ENCODE measurements at places on chromosomes 7 and 10. TPM values are rescaled to one million over a fixed set of nuclear protein-coding genes. Genes with fewer than 3 reads are reported as not detected.

DNA sequence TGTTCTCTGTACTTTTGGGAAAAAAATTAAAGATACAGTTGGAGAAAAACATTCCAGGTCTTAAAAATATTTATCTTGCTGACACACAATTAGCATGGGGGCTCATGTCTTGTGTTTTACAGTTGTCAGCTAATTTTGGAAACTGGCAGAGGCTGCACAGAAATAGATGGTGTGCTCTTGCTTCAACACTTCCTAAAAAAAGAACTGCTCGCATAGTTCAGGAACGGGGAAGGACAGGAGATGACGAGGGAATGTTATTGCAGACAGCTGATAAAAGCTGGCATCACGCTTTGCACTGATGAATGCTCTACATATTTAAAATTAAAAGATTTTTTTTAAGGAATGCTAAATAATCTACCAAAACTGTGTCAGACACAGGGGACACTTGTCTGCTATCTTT, 103.5 kb upstream of the CELF2 start:
- no peak for DNase-seq

GRCh38 chr10:14439451-14440259, 108.9 kb upstream of the FRMD4A start:
- DNase-seq, result no peak

GRCh38 chr10:69451784-69452251, 553 bp downstream of the TSPAN15 start:
- no peak for DNase-seq

DNA sequence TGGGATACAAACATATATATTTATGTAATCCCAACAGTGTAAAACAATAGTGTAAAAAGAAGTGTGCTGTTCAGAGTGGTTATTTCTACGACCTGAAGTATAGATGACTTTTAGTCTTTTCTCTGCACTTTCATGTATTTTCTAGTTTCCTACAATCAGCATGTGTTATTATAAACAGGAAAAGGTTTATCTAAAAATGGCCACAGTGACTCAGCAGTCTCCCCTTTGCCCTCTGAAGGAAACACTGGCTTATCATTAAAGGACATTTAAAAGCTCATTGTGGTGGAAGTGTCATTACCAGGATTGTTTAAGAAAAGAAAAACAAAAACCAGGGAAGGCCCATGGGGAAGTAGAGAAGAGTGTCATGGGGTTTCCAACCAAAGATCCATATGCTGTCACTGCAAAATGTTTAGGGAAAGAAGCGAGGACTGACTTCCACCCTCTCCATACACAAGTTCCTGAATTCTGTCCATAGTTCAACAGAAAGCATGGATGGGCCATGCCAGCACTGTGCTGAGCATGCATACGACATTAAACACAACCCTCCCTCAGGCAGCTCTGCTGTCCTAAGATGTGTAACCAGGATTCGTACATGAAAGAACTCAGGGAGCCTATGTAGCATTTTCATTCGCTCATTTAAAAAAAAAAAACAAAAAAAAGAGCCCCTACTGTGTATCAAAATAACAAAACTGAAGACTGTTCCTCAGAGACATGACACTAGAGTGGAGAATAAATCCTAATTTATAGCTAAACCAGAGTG, 10.2 kb downstream of the CYREN start:
- no peak for DNase-seq

The TRIM8 gene
- total RNA-seq, result 60.3 TPM

The FAM20C gene
- 0.18 TPM for total RNA-seq

DNA sequence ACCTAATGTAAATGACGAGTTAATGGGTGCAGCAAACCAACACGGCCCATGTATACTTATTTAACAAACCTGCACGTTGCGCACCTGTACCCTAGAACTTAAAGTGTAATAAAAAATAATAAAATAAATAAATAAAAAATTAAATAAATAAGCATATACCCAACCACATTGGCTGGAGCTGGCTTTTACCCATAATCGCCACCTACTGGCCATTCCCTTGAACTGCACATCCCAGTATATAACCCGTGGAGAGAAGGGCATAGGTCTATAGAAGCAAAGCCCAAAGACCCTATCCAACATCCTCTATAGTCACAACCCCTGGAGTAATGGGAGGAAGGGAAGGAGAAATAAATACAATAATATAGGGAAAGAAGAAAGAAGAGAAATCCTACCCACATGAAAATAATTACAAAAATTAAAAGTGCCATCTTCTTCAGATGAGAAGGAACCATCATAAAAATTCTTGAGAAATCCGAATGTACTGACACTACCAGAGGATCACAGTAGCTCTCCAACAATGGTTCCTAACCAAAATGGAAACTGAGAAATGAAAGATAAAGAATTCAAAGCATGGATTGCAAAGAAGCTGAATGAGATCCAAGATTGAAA, 65.6 kb downstream of the TWIST1 start:
- DNase-seq, result no peak

The CREB5 gene
- total RNA-seq, result 0.23 TPM

- peak; percentile 82 for DNase-seq
Observed at GRCh38 chr10:104350127-104350635, 3.5 kb upstream of the CFAP58 start.

DNA sequence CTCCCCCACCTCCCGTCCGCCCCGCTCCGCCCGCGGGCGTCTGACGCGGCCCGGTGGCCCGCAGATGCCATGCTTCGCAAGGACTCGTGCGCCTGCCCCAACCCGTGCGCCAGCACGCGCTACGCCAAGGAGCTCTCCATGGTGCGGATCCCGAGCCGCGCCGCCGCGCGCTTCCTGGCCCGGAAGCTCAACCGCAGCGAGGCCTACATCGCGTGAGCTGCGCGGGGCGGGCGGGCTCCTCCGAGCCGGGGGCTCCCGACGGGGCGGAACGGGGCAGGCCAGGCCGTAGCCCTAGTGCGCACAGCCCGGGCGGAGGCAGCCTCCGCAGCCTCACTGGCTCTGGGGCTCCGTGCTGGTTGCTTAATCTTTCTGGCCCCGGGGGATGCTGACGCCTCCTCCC, 2.8 kb downstream of the ASIC3 start:
- DNase-seq, result peak; percentile 80

DNA sequence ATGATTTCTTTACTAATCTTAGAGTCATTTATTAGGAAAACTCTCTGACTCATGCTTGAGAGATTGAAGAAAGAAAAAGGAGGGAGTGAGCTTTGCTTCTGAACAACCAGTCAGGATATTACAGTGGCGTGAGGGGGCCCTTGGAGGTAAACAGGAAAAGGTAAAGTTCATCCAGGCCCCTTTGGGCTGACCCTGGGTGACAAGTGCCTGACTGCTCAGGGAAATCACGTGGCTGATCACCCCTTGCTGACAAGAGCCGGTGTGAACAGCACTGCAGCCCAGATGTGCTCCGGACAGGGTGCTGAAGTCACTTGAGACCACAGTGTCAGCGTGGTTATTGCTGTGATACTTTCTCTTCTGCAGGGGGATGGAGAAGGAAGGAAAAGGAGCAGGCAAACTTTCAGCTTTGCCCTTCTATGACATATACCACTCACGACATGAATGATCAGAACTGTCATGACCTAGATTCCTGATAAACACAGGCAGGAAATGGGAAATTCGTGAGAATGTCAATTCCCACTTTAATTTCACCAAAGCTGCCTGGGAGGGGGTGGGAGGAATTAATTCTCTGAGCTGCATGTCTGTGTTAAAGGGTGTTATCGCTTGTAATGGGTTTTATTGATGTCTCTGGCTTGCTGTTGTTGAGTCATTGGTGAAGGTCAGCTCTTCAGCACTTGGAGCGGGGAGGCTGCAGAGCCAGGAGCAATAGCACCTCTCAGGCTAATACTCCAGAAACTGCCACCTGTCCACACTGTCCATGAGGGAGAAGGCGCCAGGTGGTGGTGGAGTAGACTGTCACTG, 139.8 kb upstream of the AOAH start:
- DNase-seq, result peak; percentile 35

The DIP2C gene
- 3.9 TPM for total RNA-seq

DNA sequence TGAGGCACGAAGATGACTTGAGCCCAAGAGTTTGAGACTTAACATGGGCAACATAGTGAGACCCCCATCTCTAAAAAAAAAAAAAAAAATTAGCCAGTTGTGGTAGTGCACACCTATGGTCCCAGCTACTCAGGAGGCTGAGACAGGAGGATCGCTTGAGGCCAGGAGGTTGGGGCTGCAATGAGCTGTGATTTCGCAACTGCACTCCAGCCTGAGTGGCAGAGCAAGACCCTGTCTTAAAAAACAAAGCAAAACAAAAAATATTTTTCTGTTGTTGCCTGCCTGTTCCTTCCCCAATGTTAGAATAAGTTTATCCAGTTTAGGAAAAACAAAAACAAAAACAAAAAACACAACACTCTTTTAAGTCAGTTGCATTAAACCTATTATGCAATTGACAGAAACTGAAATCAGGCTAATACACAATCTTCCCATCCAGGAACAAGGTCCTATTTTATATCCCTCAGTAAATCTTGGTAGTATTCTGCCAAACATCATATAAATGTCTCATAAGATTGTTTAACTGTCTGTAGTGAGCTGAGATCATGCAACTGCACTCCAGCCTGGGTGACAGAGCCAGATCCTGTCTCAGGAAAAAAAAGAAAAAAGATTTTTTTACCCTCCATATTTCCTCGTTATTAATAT, 4.9 kb downstream of the PILRA start:
- no peak for DNase-seq

DNA sequence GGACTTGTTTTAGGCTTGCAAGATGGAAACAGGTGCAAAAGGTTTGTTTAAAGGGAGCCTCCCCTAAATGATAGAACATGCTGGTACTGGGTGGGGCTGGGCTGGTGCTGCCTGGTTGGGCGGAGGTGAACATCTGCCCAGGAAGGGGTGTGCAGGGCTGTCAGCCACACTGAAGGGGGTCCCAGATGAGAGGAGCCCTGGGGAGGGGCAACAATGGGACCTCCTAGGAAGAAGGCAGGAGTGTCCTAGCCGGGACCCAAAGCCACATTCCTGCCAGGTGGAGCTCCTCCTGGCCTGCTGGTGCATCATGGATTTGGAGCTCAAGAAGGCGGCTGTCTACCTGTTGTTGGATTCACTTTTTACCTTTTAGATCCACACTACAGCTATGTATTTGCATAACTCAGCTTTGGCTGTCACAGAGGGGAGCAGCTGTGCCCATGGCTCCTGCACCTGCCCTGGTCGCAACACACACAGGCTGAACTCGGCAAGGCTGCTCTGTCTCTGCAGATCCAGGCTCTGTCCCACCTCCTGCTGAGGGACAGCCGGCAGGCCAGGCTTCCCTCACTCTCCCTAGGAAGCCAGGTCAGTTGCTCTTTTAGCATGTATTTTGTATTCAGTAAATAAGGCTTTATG, 59.9 kb downstream of the ADARB2 start:
- no peak for DNase-seq

DNA sequence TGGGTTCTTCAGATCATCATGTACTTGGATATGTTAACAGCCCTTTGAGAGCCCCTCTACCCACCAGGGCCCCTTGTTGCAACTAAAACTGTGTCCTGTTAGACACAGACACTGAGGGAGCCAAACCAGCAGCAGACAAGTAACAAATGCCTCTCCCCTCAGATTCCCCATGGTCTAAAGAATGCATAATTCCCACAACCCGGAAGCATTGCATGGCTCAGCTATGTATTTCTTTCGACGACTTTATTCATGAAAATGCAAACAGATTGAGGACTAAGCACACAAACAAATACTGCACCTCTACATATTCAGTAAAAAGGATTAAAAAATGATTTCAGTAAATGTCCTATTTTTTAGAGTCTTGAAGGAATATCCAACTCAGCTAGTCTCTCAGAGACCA, 70.1 kb upstream of the HECW1 start:
- DNase-seq, result no peak

The ZNF365 gene
- total RNA-seq, result 2.0 TPM

GRCh38 chr10:111200505-111201186, 123.8 kb downstream of the ADRA2A start:
- DNase-seq, result no peak

DNA sequence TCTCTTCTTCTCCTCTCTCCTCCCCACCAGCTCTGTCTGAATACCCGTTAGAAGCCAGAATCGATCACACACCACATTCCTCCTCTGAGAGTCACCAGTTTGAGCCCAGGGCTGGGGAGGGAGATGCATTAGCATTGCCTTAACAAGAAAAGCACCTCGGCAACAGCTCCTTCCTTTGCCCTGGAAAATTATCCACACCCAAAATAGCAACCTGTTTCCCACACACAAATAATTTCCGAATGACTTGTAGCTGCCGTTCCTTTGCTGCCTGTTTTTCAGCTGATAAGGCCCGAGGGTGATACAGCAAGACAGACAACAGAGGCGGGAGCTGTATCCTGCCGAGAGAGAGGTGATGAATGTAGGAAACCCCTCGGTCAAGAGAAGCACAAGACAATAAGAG, 91.3 kb downstream of the CPXM2 start:
- no peak for DNase-seq

DNA sequence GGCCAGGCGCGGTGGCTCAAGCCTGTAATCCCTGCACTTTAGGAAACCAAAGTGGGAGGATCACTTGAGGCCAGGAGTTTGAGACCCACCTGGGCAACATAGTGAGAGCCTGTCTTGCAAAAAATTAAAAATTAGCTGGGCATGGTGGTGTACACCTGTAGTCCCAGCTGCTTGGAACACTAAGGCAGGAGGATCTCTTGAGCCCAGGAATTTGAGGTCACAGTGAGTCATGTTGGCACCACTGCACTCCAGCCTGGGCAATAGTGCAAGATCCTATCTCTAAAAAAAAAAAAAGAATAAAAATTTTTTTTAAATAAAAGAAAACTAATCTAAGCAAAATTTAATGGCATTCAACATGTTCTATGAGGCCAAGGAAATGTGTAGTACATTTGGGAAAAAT, 44.9 kb upstream of the UBN2 start:
- DNase-seq, result no peak

DNA sequence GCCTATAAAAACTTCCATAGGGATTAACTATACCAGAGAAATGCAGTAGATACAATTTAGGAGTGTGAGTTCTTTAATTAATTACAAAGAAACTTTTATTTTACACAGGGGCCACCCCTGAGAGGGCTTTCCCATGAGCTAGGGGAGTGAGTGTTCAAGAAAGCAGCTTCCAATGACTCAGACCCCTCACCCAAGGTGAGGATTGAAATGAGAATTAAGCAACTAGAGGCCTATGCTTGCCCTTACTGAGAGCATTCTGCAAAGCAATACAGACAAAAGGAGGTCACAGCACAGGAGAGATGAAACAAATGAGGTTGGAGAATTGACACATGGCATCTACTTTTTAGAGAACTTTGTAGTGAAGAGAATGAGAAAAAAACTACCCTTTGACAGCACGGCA, 301.8 kb downstream of the WDR11 start:
- DNase-seq, result no peak

- no peak for DNase-seq
Observed at GRCh38 chr10:22648547-22648961, 65.8 kb downstream of the PIP4K2A start.

DNA sequence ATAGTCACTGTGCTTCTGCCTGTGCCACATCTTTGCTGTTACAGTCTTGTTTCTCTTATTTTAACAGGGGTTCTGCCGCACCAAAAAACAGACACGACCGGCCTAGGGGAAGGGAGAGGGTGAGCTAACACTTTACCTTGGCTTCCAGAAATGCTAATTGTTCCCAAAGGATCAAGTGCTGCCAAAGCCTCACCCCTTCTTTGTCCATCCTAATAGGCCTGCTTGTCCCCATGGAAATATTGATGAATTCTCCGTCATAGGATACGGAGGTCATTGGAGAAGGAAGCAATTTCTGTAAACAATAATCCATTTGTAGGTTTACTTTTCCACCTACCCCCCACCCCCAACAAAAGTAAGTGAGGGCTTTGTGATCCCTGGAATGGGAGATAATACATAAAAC, 567.3 kb downstream of the KCNMA1 start:
- DNase-seq, result no peak

The JAKMIP3 gene
- 0.32 TPM for total RNA-seq

- DNase-seq, result no peak
Observed at GRCh38 chr10:74831518-74832120, 5.2 kb downstream of the KAT6B start.

GRCh38 chr10:92785118-92785517, 63.2 kb upstream of the EXOC6 start:
- DNase-seq, result no peak

All from T-cell (primary cell).